Aorta (tissue), 5 donors: ENCODE measurements at places on chromosomes 13 and 19. TPM values are rescaled to one million over a fixed set of nuclear protein-coding genes. Genes with fewer than 3 reads are reported as not detected.

- no peaks in the 10 kb centered on the region for H3K27me3 ChIP-seq
- H3K27ac ChIP-seq = no peak overlapping the region
- H3K36me3 ChIP-seq = no peaks in the 10 kb centered on the region
- no peaks in the 10 kb centered on the region for H3K4me1 ChIP-seq
- H3K4me3 ChIP-seq = no peak overlapping the region
Observed at GRCh38 chr13:67977066-67977465, 746.9 kb upstream of the PCDH9 start.

DNA sequence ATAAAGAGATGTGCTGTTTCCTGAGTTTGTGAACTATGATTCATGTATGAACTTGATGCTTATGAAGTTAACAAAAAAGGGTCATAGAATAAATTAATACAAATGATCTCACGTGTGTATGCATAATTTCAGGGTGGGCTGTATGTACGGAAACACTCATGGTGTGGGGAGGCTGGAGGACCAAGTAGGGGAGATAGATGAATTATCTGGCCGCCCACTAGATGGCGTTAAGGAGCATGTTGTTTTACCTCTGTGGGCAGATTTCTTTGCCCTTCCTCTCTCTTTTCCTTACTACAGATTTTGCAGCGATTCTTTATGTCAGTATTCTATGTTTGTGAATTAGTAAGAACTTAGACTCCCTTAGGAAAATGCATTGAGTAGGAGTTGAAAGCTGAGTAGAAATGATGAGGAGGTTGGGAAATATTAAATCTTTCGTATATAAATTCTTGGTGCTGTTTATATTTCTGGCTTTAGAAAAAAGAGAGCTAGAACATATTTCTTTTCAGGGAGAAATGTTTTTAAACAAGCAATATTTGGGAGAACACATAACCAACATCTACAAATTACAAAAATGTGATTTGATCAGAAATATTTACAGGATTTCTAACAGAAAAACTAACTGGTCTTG, 47.4 kb upstream of the TMTC4 start:
- no peaks in the 10 kb centered on the region for H3K36me3 ChIP-seq
- H3K27ac ChIP-seq = no peak overlapping the region
- DNase-seq = no peak
- H3K4me3 ChIP-seq = no peak overlapping the region

DNA sequence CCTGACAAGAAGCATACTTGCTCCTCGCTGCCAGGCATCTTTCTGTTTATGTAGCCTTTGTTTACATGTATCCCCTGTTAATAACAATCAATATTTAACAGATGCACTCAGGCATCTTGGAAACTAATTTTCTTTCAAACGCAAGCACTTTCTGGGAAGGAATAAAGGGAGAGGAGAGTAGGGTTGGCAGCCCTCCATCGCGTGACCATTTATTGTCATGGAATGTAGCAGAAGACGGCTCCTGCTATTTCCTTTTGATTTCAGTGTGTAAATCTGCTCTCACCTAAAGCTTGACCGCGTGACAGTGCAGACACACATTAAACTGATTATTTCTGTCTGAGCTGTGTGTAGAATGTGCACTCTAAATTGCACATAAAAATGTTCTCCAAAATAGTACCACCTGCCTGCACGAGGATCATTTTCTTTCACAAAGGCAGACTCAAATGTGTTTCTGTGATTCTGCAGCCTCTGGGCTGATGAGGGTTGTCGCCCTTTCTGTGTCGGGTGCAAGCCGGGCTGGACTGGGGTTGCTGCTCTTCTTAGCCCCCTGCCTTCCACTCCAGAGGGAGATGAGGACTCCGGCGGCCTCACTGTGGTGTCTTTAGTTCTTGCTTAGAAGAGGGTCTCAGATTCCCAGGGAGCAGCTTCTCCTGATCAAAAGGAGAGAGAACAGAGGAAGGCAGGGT, 223.5 kb upstream of the MAB21L1 start:
- H3K4me1 ChIP-seq = no peaks in the 10 kb centered on the region
- no peaks in the 10 kb centered on the region for H3K27me3 ChIP-seq
- H3K4me3 ChIP-seq = peak overlapping the region; percentile 11

DNA sequence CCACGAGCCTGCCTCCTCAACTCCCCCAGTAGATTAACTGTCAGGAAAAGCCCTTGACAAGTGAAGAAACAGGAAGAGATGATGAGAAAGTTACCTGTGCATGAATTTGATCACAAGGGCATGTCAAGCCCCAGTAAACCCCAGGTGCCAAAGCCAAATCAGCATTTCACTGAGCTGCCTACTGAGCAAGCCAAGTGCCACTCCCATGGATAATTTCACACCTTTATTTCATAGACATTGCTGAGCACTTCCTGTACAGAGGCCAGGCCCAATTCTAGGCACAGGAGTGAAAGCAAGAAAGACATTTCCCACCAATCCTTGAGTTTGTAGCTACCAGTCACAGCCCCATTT, 2.4 kb downstream of the GADD45GIP1 start:
- peak overlapping the region; percentile 28 for H3K27ac ChIP-seq
- DNase-seq = no peak
- no peaks in the 10 kb centered on the region for H3K4me1 ChIP-seq
- no peak overlapping the region for H3K4me3 ChIP-seq
- H3K36me3 ChIP-seq = peaks cover 4% of the 10 kb centered on the region

- no peak overlapping the region for H3K27ac ChIP-seq
- DNase-seq = no peak
- H3K27me3 ChIP-seq = no peaks in the 10 kb centered on the region
- H3K4me1 ChIP-seq = no peaks in the 10 kb centered on the region
Observed at GRCh38 chr13:83906240-83906820, 24.1 kb upstream of the SLITRK1 start.

Gene ATXN8OS
- not detected for total RNA-seq

Gene MYBPC2
- not detected for total RNA-seq

- H3K4me3 ChIP-seq = no peak overlapping the region
- DNase-seq = no peak
- no peaks in the 10 kb centered on the region for H3K27me3 ChIP-seq
- no peaks in the 10 kb centered on the region for H3K4me1 ChIP-seq
- no peaks in the 10 kb centered on the region for H3K36me3 ChIP-seq
- H3K27ac ChIP-seq = no peak overlapping the region
Observed at GRCh38 chr19:50722201-50723013, 757 bp upstream of the CLEC11A start.

GRCh38 chr19:12788682-12789097, 2.6 kb upstream of the JUNB start:
- H3K4me1 ChIP-seq = no peaks in the 10 kb centered on the region
- no peak overlapping the region for H3K4me3 ChIP-seq
- DNase-seq = peak; percentile 92
- no peaks in the 10 kb centered on the region for H3K36me3 ChIP-seq
- H3K27me3 ChIP-seq = no peaks in the 10 kb centered on the region

Gene SBSN
- total RNA-seq = not detected

Gene LGALS14
- not detected for total RNA-seq

DNA sequence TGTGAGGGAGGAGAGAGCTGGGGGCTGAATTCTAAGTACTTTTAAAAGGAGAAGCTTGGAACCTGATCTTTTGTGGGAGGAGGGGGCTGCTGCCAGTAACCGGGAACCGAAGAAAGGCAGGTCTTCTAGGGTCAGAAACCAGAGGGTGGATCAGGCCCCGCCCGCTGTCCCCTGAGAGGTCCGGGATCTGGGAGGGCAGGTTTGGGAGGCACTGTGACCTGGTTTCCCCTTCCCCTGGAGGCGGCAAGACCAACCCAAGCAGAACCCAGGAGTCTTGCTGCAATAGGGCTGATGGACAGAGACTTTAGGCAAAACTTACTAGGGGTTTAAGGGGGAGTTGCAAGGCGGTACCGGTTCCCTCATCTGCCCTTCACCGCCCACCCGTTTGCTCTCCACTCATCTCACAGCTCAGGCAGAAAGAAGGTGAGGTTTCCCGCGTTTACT, 707 bp upstream of the KLK8 start:
- no peak overlapping the region for H3K27ac ChIP-seq
- no peak overlapping the region for H3K4me3 ChIP-seq
- no peaks in the 10 kb centered on the region for H3K27me3 ChIP-seq
- DNase-seq = no peak

DNA sequence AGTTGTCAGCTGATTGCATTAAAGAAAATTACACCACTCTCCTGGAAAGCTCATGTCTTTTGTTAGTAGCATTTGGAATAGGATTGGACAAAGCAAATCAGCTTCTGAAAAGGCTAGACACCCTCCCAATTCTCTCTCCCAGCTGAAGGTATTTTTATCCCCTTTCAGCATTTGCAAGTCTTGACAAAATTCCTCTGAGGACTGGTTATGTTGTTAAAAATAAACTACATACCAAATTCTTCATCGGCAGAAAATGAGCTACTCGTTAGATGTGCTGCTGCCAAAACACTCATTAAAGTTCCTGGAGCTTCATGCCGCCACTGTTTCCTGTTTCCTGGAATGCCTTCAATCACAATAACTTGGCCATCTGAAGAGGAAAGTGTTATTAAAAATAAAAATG, 37.1 kb downstream of the UTP14C start:
- no peaks in the 10 kb centered on the region for H3K36me3 ChIP-seq
- H3K4me1 ChIP-seq = no peaks in the 10 kb centered on the region
- H3K27ac ChIP-seq = no peak overlapping the region
- no peak overlapping the region for H3K4me3 ChIP-seq
- DNase-seq = no peak

- no peaks in the 10 kb centered on the region for H3K27me3 ChIP-seq
- DNase-seq = no peak
- no peak overlapping the region for H3K27ac ChIP-seq
- H3K4me3 ChIP-seq = no peak overlapping the region
Observed at GRCh38 chr13:99221567-99222239, 21.0 kb downstream of the UBAC2 start.

DNA sequence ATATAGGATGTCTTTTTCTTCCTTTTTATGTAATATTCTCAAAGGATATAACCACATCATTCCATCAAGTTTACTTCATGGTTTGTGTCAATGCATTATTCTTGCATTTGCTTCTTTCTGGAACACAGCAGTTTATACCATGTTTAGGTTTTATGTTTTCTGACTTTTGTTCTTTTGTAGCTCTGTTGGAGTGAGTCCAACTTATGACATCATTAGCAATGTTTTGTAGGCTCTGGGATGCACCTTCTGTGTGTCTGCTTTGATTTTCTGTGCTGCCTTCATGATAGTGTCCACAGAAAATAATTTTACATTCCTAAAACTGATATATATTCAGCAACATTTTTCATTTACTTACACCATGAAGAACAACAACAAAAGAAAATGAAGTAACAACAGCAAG, 68.9 kb downstream of the SHISA2 start:
- H3K27ac ChIP-seq = no peak overlapping the region
- H3K4me1 ChIP-seq = no peaks in the 10 kb centered on the region
- no peaks in the 10 kb centered on the region for H3K27me3 ChIP-seq
- no peaks in the 10 kb centered on the region for H3K36me3 ChIP-seq
- DNase-seq = no peak

DNA sequence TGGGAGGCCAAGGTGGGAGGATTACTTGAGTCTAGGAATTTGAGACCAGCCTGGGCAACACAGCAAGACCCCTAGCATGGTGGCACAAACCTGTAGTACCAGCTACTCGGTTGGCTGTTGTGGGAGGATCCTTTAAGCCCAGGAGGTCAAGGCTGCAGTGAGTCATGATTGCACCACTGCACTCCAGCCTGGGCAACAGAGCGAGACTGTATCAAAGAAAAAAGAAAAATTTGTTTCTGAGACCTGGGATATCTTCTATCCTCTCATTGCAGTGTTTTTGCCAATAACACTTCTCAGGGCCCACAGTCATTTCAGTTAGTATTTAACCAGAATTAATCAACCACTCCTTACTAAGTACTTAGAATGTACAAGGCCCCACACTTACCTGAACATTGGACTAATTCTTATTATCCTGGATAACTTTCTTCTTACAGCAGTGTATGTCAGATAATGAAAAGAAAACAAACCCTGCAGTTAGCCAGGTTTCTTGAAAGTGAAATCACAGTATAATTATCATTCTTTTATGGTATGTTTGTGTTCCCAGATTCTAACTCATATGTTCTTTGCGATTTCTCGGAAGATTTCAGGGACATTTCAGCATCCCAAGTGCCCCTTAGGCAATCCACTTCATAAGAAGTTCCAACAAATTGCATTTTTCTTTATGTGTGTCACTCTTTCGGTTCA, 75.6 kb upstream of the KLF5 start:
- no peaks in the 10 kb centered on the region for H3K4me1 ChIP-seq
- no peak for DNase-seq
- no peaks in the 10 kb centered on the region for H3K27me3 ChIP-seq
- H3K36me3 ChIP-seq = no peaks in the 10 kb centered on the region
- H3K4me3 ChIP-seq = no peak overlapping the region
- H3K27ac ChIP-seq = no peak overlapping the region

Gene PROZ
- total RNA-seq = not detected

- no peak overlapping the region for H3K4me3 ChIP-seq
- no peak overlapping the region for H3K27ac ChIP-seq
Observed at GRCh38 chr13:91355099-91355825, 7.8 kb downstream of the MIR17HG start.
